ENCODE measurements at places on chromosomes 2 and 18.
A peak's percentile ranks its signal among the peaks of the same experiment; 100 is the strongest.

- no peak for DNase-seq
Observed at GRCh38 chr18:78459668-78460067, 520.0 kb upstream of the SALL3 start.

DNA sequence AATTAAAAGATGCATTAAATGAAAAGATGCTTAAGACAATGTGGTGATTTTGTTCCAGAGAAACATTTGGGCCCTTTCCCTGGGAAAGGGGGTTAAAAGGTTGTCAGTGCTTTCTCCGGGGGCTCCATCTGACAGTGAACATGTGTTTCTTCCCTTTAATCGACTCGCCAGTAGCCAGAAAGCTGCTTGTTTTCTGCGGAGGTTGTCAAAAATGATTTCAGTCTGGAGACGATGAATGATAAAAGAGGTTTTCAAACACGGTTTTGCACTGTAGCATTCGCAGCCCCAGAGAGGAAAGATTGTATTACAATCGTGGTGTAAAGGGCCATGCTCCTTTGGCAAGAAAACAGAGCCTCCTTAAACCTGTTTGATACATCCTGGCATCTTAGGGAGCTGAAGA, 111.5 kb upstream of the MEIS1 start:
- DNase-seq = no peak

DNA sequence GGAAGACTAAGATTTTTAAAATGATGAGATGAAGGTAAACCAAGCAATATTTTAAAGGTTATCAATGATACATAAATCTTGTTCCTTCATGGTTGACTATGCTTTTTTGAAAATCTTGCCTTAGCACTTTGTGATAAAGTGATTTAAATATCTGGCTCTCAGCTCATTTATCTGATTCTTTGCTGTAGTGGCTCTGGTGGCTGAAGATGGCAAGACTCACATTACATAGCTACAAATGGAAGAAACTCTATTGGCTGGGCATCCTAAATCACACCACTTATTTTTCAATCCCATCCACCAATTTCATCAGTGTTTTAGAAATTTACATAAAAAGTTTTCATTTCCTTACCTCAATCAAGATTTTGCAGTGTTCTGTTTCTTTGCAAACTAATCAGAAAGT, 16.6 kb upstream of the APCDD1 start:
- no peak for DNase-seq

- DNase-seq = no peak
Observed at GRCh38 chr2:125004106-125004800, 979.2 kb downstream of the CNTNAP5 start.

DNA sequence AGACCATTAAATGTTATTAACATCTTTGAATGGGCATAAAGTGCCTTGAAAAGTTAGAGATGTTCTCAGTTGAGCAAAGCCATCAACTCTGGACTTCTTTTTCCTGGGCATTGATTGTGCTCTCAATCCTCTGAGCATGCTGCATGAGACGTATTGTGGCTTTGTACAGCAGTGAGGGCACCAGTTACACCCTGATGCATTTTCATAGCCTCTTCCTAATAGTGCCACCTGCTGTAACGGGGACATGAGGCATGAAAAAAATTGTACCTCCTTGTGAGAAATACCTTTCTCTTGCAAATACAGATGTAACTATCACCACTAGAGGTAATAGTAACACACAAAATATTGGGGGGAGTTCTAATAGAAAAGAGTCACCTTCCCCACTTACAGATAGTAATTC, 697.5 kb downstream of the TMEM182 start:
- no peak for DNase-seq

DNA sequence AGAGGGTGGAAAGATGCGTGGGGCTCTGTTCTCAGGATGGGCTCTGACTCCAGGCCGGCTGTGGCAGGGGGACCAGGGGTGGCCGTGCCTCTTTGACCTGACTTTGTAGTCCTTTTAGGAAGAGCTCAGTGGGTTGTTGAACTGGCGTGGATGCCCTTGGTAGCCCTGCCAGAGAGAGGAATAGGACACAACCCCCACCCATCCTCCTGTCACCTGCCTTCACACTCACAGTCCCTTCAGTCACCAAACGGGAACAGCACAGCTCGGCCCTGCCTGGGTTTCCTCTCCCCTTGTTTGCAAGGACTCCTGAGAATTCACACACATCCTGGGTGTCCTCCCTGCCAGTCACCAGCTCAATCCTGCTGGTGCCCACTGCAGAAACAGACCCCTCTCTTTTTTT, 20.1 kb upstream of the MRPL33 start:
- DNase-seq = no peak

DNA sequence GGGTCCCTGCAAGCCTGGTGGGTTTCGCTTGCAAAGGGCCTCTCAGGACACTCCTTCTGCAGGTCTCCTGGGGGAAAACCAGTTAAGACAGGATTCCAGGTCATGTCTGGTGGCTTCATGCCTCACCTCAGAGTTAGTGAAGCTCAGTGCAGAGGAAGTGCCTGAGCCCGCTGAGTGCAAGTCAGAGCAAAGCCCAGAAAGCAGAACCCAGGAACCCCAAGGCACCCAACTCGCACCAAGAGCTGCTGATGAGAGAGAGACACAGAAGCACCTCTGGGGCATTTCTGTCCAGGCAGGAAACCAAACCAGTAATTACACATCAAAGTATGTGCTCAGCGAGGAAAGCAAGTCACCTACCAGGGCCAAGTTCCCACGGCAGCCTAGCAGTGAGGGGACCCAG, 78.4 kb downstream of the ARHGEF4 start:
- no peak for DNase-seq

DNA sequence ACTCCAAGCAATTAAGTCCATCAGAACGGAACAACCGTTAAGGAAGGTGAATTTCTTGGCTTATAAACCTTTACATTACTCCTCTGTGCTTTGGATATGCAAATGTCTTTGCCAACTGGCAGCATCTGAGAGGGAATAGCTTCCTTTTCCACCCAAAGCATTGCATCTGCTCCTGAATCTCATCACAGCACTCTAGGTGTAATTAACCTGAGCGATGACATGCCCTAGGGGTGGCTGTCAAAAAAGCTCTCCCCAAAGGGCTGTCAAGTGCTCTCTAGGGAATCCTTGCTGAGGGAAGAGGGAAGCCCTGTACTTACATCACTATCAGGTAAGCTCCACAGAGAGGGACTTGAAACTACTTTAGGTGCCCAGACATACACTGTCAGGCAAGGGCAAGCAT, 5.5 kb upstream of the SMARCAL1 start:
- DNase-seq = peak; percentile 83

GRCh38 chr2:237464757-237465391, 22.2 kb upstream of the MLPH start:
- no peak for DNase-seq

DNA sequence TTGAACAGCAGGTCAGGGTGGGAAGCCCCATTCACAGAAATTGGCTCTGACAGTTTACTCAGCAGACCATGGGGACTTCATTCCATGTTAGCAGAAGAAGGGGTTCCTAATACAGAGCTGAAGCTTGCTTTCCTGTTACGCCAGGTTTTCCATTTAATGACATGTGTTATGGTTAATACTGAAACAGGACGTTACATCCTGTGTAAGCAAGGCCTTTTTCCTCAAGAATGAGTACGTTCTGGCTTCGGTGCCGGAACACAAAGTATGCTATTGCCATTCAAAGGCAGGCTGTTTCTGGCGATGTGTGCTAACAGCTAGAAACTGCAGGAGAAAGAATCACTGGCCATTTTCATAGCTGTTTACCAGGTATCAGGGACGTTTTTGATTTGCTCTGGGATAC, 190.4 kb downstream of the SNTG2 start:
- no peak for DNase-seq

DNA sequence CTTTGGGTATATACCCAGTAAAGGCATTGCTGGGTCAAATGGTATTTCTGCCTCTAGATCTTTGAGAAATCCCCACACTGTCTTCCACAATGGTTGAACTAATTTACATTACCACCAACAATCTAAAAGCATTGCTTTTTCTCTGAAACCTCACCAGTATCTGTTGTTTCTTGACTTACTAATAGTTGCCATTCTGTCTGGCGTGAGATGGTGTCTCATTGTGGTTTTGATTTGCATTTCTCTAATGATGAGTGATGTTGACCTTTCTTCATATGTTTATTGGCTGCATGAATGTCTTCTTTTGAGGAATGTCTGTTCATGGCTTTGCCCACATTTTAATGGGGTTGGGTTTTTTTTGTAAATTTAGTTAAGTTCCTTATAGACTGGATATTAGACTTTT, 382.6 kb upstream of the ZNF804A start:
- DNase-seq = no peak

GRCh38 chr2:152465541-152465940, 130.6 kb downstream of the FMNL2 start:
- no peak for DNase-seq

DNA sequence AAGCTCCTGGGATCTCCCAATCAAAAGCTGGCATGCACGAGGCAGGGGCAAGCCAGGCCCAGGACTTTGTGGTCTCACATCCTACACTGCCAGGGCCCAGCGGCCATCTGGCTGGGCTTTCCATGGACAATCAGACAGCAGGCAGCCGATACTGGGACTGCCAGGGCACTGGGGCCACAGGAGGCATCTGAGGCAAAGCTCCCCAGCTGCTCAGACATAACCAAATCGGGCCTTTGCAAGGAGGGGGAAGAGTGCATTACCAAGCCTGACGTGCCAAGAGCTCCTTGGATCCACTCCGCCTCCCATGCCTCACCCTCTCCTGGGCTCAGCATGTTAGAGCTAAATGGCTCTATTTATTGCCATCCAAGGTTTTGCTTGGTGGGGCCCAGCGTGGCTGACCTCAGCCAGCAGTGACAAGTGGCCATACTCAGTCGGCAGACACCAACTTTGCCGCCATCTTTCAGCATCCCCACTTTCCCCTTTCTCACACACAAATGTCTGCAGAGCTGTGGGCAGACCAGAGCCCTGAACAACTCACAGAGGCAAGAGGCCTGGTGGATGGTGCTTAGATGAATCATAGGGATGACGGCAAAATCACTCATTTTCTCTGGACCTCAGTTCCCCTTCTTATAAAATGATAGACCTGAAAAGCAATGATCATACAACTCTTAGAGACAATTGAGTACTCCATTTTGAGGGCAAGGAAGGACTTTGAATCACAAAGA, 200.8 kb downstream of the TTC32 start:
- no peak for DNase-seq

DNA sequence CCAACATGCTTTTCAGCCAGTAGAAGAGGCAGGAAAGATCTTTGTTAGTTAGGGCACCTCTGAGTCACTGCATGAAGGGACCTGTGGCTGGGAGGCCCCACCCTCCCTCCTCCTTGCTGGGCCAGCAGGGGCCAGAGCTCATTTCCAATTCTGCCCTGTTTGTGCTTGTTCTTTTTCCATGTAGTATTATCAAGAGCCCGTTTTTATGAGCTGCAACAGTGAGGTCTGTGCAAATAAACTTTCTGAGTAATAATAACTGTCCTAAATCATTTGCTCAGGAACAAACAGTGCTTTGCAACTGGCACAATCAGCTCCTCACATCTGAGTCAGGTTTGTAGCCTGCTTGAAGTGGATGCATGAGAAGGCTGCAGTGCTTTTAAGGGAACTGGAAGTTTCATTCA, 128.0 kb downstream of the ARL4C start:
- DNase-seq = peak; percentile 31

DNA sequence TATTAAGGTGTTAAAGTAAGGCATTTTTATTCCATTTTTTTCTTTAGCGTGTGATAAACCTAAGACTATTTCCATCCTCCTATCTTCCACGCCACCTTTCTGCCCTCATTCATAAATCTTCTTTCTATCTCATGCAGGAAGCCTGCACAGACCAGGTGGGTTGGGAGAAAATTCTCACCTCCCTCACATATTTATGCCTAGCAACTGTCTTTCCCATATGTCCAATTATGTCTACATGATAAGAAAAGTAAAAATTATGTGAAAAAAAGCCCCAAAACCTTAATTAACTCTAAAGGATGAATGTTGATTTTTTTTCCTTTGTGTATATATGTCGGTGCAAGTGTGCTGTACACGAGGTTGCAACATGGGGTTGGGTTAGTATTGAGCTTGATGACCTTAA, 225.6 kb upstream of the GCFC2 start:
- no peak for DNase-seq

- DNase-seq = no peak
Observed at GRCh38 chr18:10304853-10305252, 149.6 kb upstream of the APCDD1 start.

GRCh38 chr2:58688813-58689212, 447.7 kb upstream of the FANCL start:
- DNase-seq = no peak

- no peak for DNase-seq
Observed at GRCh38 chr2:85999061-85999831, 106.4 kb downstream of the POLR1A start.

DNA sequence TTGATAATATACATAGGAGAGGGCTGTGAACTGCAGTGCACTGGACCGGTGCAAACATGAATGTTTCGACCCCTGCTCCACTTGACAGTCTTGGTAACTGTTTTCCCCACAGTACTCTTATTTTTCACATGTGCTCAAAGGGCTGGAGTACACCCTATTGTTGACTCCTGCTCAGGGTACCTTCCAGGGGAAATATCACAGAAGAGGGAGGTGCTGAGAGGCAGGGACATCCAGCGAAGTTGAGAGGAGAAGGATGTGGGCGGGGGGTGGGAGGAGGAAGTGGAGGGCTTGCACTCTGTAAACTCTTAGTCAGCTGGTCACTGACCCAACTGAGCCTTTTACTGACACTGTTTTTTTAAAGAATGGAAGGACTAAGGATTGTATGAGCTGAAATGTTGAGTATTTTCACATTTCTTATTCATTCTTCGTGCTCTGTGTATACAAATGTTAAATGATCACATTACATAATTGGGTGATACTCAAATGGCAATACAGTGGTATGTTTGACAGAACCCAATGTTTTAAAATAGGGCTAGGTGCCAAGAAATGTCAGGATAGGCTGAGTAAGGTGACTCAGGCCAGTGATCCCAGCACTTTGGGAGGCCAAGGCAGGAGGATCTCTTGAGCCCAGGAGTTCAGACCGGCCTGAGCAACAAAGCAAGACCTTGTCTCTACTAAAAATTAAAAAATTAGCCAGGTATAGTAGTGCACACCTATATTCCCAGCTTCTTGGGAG, 10.0 kb downstream of the INPP4A start:
- no peak for DNase-seq

- no peak for DNase-seq
Observed at GRCh38 chr2:100053087-100053885, 89.1 kb downstream of the AFF3 start.

Measured in DMS79 (cell line).